Mammary epithelial cell (primary cell): ENCODE measurements at places on chromosomes 11 and 22. TPM values are rescaled to one million over a fixed set of nuclear protein-coding genes. Genes with fewer than 3 reads are reported as not detected.
A peak's percentile ranks its signal among the peaks of the same experiment; 100 is the strongest.

- DNase-seq, result no peak
These were observed 64.0 kb downstream of the CD6 start for GRCh38 chr11:61035526-61035835.

DNA sequence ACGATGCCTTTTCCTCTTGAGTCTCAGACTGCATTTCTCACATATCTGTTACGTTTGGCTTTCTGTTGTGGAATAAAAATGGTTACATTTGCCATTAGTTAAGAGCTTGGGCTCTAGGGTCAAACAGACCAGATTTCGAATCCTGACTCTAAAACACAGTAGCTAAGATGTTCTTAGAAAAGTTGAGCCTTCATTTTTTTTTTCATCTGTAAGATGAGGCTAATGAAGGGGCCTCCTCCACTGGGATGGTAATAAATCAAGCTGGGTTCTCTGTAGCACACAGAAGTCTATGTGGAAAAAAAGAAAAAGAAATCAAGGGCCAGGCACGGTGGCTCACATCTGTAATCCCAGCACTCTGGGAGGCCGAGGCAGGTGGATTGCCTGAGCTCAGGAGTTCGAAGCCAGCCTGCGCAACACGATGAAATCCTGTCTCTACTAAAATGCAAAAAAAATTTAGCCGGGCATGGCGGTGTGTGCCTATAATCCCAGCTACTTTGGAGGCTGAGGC, 49.9 kb upstream of the CAPRIN1 start:
- DNase-seq, result no peak

GRCh38 chr11:125394296-125394695, 101.8 kb downstream of the FEZ1 start:
- DNase-seq, result no peak

DNA sequence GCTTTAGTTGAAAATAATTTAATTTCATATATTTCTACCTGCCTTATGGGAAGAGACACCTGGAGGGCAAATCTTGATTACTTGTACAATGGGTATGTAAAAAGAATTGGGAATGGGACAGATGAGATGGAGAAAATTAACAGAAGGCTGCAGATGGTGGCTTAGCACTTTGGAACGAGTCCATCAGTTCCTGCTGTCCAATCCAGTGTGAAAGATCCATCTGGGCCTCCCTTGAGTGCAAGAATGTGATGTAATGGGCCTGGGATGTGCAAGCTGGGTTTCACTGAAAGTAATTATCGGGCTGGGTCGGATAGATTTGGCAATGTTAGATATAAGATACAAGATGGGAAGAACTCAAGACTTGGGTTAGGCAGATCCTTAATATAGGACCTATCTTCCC, 42.0 kb downstream of the CECR2 start:
- DNase-seq, result no peak

- no peak for DNase-seq
These were observed 22.5 kb downstream of the PARVB start for GRCh38 chr22:44046485-44047141.

DNA sequence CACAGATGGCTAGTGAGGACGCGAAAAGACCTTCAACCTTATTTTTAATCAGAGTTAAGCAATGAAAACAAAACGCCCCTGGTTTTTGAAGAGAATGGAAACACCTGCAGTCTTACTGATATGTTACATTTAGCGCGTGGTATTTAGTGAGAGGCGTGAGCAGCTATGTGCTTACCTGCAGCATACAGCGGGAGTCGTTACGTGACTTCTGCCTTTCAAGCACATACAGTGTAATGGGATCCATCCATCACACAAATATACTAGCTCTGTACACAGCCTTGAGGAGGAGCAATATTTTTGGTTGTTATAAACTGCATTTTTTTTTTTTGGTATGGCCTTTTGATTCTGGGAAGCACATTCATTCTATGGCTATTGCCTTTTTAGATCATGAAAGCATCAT, 5.5 kb downstream of the KRTAP5-2 start:
- no peak for DNase-seq

DNA sequence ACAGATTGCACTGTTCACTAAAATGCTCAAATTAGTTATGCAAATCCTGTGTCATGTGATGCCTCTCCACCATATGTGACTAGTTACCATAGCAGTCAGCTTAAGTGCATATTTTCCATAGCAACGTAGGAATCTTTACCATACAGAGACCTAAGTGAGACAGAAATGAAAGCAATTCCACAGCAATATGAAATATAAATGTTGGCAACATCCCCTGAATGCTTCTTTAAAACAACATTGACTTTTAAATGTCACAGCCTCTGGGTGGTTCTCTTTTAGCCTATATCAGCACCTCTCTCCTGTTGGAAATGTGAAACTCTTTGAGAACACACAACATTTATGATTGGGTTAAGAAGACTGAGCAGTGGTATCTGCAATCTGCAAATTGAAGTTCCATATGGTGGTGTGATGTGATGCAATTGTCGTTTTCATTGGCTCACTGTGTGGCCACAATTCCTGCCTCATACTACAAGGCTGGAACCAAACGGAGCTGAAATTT, 814.6 kb downstream of the DLG2 start:
- no peak for DNase-seq

DNA sequence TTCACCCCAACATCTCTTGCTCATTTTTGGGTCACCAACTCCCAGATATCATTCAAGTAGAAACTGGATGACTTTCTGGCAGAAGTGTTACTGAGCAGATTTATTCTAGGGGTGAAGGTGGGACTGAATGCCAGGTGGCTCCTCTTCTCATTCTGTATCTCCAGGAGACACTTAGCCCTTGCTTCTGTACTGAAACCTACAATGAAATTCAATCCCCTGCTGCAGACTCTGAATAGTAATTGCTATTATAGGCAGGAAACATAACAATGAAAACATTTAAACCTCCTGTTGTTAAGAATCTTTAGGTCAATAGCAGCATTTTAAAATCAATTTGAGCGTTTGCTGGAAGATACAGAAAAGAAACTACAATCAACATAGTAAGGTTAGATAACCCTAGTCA, 879.4 kb upstream of the TENM4 start:
- no peak for DNase-seq

- DNase-seq, result no peak
These were observed 1488.6 kb downstream of the BRD1 start for GRCh38 chr22:48338793-48339705.

- DNase-seq, result peak; percentile 41
These were observed 93.9 kb downstream of the TECTA start for GRCh38 chr11:121194731-121195596.

DNA sequence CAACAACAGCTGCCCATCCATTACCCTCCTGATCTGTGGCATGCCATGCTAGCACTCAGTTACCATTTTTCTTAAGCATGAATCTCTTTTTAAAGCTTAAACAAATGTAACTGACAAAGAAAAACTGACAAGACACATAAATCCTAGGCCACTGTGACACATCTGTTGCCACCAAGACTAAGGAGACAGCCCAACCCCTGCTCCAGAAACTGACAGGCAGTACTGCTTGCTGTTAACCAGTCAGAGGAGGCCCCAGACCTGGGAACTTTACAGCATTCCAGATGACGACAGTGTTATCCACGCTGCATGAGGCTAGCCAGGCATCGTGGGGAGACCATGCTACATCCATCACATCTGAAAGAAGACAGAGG, 33.8 kb downstream of the HIRA start:
- DNase-seq, result no peak

DNA sequence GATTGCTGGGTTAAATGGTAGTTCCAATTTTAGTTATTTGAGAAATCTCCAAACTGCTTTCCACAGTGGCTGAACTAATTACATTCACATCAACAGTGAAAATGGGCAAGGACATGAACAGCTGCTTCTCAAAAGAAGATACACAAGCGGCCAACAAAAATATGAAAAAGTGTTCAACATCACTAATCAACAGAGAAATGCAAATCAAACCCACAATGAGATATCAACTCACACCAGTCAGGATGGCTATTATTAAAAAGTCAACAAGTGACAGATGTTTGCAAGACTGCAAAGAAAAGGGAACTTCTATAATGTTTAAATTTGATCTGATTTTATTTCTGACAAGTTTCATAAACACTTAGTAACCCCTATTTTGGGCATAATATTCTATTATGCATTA, 537.5 kb downstream of the DLG2 start:
- DNase-seq, result no peak

DNA sequence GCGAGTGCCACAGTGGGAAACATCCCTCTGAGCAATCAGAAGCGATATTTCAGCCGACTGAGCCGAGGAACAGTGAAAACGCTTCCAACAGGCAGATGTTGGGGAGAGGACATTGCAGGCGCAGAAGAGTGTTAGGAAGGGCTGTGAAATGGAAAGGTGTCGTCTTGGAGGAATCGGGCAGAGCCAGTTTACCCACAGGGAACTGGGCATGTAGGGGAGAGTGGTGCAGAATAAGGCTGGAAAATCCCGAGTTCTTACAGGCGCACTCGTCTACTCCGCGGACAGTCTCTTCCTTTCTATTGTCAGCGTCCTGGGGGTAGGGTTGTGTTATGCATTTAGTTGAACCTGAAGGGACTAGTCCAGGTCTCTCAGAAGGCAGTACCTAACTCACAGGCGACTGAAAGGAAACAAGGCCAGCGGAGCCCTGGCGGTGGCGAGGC, 1.1 kb upstream of the APLP2 start:
- no peak for DNase-seq

DNA sequence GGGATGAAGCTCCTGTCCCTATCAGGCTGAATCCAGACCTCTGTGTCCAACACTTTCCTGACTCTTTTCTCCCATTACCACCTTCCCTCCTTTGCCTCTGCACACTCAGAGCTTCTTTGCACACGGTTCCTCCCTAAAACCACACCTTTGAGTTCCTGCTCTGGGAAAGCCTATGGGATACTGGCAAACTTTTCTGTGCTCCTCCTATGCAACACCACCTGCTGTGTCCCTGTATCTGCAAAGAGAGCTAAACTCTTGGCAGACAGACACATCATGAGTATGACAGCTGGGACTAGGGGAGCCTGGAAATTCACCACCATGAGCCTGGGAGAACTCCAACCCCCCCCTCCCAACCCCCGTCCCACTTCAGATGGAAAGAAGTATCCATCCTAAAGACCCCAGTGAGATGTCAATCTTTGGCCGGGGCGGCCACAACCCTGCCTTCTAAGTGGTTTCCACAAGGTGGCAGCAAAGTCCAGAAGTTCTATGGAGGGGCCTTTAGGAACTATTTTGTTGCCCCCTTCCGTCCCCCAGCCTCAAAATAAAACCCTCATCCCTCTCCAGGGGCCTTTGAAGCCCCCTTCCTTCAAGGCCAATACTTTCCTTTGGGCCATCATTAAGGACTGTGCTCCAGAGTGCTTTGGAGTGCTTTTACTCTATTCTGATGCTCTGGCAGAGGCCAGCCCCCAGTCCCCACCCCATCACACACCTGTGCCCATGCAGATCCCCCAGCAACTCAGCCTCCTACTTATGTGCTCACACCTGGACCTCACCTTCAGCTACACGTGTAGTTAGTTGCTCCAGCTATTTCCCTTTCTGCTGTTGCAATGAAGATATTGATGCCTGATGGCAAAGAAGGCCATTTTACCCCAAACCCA, 19.4 kb downstream of the HTR3A start:
- DNase-seq, result no peak

The CNTN5 gene
- polyA plus RNA-seq, result not detected

The SYT9 gene
- polyA plus RNA-seq, result not detected
